ENCODE measurements at places on chromosomes 12 and 14.

- DNase-seq = no peak
Observed at GRCh38 chr12:124766727-124767065, 97.0 kb downstream of the SCARB1 start.

DNA sequence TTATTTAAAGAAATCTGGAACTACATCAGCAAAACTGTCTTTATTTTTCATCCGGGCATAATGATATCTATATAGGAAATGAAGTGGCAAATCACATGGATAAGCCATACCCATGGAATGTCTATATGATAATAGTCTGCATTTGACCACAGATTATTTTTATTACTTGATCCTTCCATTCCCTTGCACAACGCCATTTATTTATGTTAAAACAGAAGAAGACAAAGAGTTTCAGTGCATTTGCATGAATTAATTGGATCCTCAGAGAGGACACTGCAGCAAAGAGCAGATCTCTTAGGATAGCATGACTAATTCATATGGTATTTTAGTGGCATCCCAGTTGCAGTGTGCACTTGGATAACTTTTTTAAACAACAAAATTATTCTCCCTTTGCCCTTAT, 345.0 kb downstream of the CCDC91 start:
- no peak for DNase-seq

DNA sequence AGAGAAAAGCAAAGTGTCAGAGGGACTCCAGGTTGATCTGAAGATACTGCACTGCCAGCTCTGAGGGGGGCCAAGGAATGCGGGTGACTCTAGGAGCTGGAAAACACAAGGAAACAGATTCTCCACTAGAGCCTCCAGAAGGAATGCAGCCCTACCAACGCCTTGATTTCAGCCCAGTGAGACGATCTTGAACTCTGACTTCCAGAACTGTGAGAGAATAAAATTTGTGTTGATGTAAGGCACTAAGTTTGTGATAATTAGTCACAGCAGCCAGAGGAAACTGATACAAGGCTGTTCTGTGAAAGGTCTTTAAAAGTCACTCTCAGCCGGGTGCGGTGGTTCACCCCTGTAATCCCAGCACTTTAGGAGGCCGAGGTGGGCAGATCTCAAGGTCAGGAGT, 34.2 kb downstream of the CKAP4 start:
- no peak for DNase-seq

- no peak for DNase-seq
Observed at GRCh38 chr12:77116277-77116676, 50.9 kb upstream of the E2F7 start.

DNA sequence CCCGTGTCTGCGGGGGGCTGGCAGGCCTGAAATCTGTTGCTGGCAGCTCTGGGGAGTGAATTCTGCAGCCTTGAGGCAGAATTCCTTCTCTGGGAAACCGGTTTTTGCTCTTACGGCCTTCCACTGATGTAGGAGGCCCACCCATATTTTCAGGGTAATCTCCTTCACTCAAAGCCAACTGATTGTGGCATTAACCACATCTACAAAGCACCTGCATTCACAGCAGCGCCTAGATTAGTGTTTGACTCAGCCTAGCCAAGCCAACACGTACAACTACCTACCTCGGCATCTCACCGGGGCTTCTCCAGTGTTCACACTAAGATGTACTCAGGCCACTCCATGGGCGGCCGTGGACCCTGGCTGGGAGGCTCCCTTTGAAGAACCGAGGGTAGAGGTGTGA, 15.8 kb downstream of the C12orf43 start:
- DNase-seq = no peak

GRCh38 chr14:102878174-102878969, 44.1 kb upstream of the AMN start:
- DNase-seq = no peak

DNA sequence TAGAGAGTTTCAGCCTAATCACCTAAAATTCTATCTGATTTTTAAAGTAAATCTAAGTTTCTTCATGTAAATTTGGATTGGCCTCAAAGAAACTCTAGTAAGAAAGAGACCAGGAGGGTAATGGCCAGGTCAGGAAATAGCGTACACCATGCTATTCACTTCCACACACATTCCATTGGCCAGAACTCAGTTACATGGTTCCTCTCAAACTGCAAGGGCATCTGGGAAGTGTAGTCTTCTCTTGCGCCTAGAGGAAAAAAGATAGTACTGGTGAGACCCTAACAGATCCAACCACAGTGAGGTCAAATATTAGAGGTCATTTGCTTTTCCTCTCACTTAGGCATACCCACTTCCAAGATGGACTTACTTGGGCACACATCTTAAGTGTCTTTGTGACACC, 39.1 kb downstream of the MBIP start:
- DNase-seq = no peak

GRCh38 chr12:99772274-99772673, 124.7 kb downstream of the GARIN6 start:
- DNase-seq = no peak

- DNase-seq = no peak
Observed at GRCh38 chr12:12115514-12115913, 44.8 kb downstream of the BCL2L14 start.

- DNase-seq = no peak
Observed at GRCh38 chr12:65570451-65571130, 253.7 kb upstream of the HMGA2 start.

DNA sequence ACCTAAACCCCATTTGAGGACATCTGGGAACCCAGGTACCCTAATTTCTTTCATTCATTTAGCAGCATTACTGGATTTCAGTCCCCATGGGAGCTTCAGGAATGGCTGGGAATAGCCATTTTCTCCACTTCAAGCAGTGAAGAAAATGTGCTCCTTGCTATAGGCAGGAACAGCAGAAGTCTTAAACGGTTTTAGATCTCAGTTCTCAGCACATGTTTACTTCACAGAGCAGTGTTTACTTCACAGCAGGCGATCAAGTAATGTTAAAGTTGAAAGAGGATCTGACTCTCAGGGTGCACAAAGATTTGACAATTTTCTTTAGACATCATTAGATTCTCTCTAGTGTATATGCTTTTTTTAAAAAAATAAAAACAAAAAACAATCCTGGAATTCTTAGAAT, 109.3 kb downstream of the TBC1D30 start:
- DNase-seq = no peak

DNA sequence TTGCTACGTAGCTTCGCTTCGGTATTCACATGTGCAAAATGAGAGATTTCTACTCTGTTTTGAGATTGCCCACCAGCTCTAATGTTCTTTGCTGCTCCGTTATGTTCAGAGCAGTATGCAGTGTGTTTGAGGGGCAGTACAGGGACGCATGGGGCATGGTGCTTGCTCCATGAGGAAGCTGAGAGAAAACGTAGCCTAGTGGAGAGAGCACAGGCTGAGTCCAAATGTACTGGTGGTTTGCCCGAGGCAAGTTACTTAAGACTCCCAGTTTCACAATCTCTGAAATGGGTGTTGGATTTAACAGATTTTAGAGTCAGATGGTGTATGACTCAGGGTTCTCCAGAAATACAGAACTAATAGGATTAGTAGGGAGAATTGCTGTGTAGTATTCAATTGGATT, 310.5 kb downstream of the ETNK1 start:
- DNase-seq = no peak

GRCh38 chr12:82596483-82596882, 90.2 kb upstream of the TMTC2 start:
- no peak for DNase-seq

DNA sequence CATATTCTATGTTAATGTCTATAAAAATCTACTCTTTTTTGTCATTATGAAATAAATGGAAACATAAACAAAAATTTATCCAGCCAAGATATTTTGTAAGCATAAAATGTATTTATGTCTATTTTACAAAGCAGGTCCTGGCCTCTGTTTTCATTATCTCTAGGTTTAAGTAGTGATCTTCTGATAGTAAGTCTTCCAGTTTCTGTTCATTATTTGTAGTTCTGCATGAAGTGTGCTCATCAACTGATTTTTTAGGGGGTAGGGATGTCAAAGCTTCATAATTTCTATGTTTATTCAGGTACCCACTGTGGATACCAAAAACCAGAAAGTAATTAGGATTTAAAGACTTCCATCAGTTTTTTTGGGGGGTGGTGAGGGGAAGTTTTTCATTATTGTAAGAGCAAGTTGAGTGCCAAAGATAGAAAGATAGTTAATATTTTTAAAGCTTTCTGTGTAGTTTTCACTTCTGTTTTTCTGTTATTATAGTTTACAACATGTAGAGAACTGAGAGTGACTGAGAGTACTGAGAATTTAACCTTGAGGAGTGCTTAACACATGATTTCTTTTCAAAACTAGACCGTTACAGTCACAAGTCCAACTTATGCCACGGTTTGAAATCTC, 30.6 kb upstream of the LMO3 start:
- no peak for DNase-seq

GRCh38 chr12:19404242-19404880, 34.9 kb upstream of the AEBP2 start:
- DNase-seq = peak; percentile 44

DNA sequence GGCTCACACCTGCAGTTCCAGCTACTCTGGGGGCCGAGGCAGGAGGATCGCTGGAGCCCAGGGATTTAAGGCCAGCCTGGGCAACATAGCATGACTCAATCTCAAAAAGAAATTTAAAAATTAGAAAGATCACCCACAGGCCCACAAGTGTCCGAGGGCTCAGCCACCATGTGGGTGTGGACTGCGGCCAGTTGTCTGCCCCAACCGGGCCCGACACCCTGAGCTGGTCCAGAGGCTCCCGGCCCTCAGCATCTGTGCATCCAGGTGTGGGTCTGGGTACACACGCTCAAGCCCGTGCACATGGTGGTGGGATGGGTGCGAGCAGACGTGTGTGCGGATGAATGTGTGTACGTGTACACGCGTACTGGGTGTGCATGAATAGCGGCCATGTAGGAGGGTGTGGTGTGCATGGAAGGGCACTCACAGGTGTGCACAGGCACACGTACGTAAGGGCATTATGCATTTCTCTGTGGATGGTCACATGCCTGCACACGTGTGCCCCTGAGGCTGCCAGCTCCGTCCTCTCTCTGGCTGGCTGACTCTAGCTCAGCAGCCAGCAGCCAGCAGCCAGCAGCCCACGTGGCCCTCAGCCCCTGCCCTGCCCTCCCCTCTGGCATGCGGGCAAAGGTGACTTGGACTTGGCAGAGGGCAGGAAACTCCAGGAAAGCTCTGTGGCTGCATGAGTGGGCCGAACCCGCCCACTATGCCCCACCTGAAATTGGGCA, 23.3 kb upstream of the NUDT14 start:
- DNase-seq = no peak

- DNase-seq = no peak
Observed at GRCh38 chr12:112535017-112535416, 116.3 kb downstream of the PTPN11 start.

GRCh38 chr14:32576088-32576795, 247.1 kb downstream of the AKAP6 start:
- DNase-seq = peak; percentile 48

GRCh38 chr12:6376079-6376869, 911 bp upstream of the SCNN1A start:
- DNase-seq = no peak

DNA sequence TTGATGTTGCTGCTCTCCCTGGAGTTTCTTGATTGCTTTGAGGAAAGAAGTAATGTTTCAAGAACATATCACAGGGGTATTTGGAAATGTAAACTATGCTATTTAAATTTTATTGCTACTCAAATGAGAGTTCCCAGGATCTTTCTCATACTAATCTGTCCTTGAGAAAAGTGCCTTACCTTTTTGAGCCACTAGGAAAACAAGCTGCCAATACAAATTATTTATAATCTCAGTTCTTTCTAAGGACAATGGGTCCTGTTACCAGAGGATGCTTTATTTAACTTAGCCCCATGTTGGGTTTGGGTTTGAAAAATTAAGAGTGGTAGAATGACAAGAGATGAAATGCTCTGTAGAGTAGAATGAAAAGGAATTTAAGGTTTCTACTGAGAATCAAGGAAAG, 258.2 kb upstream of the PRKD1 start:
- DNase-seq = no peak

- no peak for DNase-seq
Observed at GRCh38 chr12:130971925-130972585, 18.3 kb downstream of the ADGRD1 start.

DNA sequence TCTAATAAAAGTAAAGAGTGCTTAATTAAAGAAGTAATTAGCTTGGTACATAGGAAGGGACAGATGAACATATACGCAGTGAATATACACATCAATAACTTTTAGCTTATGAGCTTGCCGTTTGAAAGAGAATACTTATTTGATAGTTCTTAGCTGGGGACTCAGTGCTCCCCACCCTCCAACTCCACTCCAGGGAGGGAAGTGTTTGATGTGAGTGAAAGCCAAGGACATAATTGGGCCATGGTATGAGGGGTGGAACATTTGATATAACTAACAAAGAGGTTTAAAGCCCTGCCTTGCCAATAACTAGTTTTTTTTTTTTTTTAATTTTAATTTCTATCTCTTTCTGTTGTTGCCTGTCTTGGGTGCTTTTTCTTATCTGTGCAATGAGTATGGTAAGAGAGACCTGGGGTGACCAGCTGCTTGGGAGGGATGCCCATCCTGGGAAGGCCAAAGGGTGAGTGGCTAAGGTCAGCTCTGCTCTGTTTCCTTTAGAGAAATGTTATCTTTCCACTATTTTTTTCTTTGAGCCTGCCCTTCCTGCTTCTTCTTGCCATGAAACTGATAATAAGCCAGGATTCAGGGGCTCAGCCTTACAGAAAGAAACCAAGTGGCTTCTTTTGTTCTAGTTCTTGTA, 132.8 kb upstream of the CPSF6 start:
- DNase-seq = no peak

- no peak for DNase-seq
Observed at GRCh38 chr14:23006188-23006534, 3.8 kb downstream of the C14orf93 start.

DNA sequence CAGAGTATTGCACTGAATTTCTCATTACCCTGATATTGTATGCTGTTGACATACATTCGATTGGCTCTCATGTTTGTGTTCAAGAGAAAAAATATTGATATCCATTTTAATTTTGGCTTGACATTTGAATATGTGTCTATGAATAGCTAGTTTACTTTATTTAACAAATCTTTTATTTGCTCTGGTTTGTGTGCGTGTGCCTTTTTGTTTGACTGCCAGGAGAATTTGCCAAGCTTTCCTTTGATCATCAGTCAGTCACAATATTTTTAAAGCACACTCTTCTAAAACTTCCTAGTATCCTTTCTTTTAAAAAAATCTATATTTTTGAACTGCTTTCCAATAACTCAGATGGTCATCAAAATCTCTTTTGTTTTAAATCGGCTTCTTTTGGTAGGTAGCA, 179.3 kb upstream of the FLRT2 start:
- no peak for DNase-seq

- DNase-seq = no peak
Observed at GRCh38 chr12:27592548-27592947, 68.5 kb downstream of the PPFIBP1 start.

GRCh38 chr12:13074396-13075117, 28.9 kb downstream of the GSG1 start:
- no peak for DNase-seq
